Stimulated activated CD8-positive, alpha-beta memory T cell treated with anti-CD3 and anti-CD28 coated beads, Interleukin-7, amount 100 ng/mL, for 1 hour (primary cell): ENCODE measurements at places on chromosomes 4 and X.

GRCh38 chr4:54954656-54955388 is 170.6 kb downstream of the KDR start:
- DNase-seq: no peak

DNA sequence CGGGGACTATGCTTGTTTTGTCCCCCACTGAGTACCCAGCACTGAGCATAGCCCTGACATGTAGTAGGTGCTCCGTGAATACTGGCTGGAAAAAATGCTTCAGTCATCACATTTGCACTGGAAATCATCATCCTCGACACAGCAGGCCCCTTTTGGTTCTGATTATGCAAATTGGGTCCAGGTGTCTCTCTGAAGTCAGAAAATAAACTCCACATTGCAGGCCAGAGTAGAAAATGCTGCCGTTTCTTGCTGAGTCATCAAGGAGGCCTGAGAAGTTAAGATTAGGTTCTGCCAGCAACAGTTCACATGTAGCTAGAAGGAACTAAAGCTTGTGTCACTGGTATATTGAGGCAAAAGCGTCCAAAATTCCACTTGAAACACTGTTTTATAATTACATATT is 15.0 kb upstream of the STK32B start:
- no peak for DNase-seq

DNA sequence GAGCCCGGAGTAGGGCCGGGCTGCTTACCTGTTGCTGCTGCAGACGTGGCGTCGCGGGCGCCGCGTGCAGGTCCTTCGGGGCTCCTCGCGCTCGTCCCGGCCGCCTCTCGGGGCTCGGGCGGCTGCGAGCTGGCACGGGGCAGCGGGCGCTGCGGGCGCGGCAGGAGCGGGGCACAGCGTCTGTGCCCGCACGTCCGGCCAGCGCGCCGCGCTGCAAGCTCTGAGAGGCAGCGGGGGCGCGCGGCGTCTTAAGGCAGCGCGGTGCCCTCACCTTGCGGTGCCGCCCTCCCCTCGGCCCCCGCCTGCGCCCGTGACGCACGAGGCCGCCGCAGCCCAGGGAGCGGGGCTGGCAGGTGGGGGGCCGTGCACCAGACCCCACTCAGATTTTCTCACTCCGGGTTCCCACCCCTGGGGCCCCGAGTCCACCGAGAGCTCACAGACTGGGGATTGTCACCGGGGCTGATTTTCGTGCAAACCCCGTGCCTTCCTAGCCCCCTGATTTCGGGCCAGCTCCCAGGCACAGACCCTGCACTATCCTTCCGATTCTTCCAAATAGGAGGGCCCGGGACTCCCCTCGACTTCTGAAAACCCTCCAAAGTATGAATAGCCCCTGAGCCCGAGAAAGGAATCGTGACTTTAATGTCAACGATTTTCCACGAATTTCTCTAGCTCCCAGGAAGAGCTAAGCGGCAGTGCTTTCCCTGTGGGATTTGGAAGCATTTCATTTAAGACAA is at the start of gene GPR101:
Gene GPR101, minus strand, starts transcription at position 222 of the 734 bp plus-strand sequence. CDS start 2,321 bp downstream, outside the sequence.
- no peak for DNase-seq

DNA sequence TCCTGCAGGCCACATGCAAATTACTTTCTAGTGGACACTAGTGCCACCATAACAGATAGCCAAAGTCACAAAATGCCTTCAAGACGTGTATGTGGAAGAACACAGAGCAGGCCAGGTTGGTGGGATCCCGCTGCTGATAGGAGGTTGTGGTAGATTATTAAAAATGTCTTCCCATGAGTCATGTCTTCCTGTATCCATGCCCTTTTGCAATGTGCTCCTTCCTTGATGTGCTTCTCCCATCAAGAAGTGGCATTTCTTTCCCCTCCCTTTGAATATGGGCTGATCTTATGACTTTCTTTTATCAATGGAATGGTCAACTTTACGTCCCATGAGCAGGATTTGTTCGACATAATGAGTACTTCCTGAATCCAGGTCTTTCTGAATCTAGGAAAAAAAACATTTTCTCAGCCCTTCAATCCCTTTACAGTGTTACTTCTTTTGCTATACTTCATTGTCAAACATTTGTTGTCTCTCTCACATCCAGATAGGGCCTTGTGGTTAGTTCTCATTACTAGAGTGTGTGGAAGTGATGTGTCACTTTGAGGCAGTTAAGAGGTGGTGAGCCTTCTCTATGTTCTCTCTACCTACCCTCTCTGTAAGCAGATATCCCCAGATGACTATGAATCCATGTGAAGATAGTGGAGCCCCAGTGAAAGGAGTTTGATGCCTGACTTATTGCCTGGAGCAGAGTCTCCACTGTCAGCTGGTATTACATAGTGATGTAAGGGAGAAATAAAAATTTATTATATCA is 519.2 kb upstream of the DIPK2B start:
- no peak for DNase-seq

GRCh38 chr4:54687887-54688841 is 30.4 kb downstream of the KIT start:
- no peak for DNase-seq

DNA sequence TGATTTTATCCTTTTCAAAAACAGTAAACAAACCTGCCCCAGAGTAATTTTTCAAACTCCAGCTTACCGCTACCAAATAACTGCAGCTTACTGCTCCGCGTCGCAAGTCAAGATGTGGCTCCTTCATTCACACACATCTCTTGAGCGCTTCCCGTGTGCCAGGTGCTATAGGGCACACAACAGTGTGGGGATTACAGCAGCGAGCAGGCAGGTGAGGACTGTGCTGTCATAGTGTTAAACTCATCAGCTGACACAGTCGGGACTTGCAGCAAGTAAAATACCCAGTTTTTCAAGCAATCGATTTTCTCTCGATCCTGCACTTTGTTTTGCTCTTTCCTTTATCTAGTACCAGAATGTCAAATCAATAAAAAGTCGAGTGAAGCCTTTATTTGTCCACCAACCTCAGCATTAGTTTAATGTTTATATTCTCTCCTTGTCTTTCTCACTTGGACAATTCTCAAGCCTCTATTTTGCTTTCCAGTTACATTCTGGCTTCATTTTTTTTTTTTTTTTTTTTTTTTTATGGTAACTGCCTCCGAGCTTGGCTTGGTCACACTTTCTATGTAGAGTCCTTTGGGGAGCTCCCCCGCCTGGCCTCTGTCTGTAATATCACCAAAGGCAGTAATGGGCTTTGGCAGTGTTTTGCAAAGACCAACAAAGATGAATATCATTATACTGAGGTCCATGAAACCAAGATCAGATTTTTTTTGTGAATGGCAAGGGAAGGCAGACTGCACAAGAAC is 8.3 kb upstream of the ASB5 start:
- DNase-seq: no peak

DNA sequence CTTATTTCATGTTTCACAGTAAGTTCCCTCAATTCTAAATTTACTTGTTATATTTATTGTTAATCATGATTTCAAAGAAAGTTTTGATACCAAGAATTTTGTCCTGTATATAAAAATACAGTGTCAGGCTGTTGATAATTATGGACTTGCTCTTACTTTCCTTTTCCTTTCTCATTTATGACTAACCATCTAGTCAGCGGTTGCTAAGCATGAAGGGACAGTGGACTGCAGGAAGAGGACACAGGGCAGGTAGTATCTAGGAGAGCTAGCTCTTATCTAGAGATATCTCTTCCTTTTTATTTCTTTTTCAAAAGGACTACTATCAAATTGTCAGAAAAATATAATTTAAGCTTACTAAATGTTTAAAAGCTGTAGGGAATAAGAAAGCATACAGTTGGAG is 1.6 kb downstream of the OPRPN start:
- no peak for DNase-seq

GRCh38 chr4:5824635-5825034 is 68.3 kb downstream of the CRMP1 start:
- DNase-seq: no peak

DNA sequence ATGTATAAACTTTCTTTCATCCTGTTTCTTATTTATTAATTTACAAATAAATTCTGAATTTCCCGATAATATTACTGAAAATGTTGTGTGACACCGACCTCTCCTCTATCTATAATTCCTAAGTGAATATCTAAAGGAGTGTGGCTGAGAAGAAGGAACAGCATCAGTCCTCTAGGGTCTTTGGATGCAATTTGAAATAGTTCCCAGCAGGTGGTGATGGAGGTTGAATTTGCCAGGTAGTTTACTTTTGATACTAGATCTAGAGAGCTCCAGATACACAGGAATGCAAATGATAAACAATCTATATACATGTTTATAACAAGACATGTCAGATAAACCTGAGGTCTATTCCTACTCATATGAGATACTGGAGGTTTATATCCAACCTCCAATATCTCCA is 305.4 kb downstream of the PCDH18 start:
- DNase-seq: no peak

GRCh38 chr4:101089168-101089567 is 258.2 kb downstream of the PPP3CA start:
- DNase-seq: no peak

DNA sequence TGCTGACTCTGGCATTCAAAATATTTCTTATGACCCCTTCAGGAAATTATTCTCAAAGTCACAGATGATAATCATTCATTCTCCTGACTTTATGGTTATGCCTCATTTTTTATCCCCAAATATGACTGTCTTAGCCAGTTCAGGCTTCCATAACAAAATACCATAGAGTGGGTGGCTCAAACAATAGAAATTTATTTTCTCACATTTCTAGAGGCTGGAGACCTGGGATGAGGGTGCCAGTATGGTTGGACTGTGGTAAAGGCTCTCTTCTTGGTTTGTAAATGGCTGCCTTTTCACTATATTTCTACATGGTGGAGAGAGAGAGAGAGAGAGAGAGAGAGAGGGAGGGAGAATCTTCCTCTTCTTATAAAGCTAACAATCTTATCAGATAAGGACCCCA is 20.5 kb downstream of the FRMD7 start:
- no peak for DNase-seq

DNA sequence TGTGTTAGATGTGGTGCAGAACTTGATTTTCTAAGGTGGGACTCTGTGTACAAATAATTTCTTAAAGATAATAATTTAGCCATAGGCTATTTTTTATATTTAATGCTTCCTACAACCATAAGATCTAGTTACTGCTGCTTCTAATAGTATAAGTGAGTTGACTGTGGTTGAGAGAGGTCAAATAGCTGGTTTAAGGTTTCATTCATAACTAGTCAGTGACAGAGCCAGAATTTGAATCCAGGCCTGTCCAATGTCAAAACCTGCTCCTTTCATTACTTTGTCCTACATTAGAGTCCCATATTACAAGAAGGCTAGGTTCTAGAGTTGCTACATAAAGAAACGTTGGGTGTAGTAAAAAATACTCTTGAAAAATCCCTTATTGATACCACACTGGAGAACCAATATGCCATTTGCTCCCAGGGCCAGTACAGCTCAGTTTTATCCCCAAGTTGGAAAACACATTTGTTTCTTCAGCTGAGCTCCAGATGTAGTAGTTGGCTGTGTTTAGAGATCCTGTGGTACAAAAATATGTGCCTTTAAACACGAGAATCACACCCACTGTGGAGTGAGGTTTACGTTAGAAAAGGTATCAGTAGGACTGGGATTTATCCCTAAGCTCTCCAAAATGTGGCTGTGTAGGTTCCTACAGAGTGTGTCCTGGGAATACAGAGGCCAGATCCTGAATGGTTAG is 84.3 kb downstream of the REPS2 start:
- DNase-seq: no peak

DNA sequence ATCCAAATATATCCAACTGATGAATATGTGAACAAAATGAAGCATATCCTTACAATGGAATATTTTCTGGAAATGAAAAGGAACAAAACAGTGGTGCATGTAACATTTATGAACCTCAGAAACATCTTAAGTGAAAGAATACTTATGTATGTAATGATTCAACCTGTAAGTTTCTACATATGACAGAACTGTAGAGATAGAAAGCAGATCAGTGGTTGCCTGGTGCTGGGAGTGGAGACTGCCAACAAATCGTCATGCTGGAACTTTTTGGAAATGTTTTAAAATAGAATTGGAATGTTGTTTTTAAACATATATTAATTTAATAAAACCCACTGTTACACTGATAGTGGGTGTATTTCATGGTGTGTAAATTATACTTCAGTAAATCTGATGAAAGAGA is 667.5 kb downstream of the RAPGEF2 start:
- no peak for DNase-seq

- no peak for DNase-seq
Observed at GRCh38 chr4:4408132-4408523, 21.2 kb downstream of the NSG1 start.

DNA sequence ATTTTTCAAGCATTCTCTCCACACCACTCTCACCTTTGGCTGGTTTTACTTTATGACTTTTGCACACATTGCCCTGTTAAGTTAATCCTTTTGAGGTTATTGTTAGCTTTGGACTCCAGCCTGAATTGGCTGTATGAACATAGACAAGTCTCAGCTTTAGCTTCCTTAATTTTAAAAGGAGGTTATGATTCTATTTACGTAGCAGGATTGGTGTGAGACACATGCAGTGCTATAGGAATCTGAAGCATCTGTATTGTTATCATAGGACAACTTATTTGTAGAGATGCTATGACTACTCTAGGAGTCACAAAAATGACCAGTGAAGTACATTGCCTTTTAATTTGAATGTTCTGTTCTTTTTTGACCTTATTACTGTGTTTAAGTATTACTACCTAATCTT is 15.7 kb downstream of the PGAM4 start:
- no peak for DNase-seq

GRCh38 chrX:16022580-16023200 is 100.7 kb upstream of the GRPR start:
- DNase-seq: no peak

- no peak for DNase-seq
Observed at GRCh38 chrX:150849996-150850720, 48.3 kb downstream of the CD99L2 start.

- DNase-seq: no peak
Observed at GRCh38 chr4:89549907-89550306, 242.3 kb upstream of the GPRIN3 start.

- no peak for DNase-seq
Observed at GRCh38 chr4:88792268-88792781, 94.7 kb upstream of the NAP1L5 start.

GRCh38 chr4:23720556-23720955 is 169.3 kb downstream of the PPARGC1A start:
- DNase-seq: no peak
